ENCODE measurements at places on chromosomes 5 and 9.

DNA sequence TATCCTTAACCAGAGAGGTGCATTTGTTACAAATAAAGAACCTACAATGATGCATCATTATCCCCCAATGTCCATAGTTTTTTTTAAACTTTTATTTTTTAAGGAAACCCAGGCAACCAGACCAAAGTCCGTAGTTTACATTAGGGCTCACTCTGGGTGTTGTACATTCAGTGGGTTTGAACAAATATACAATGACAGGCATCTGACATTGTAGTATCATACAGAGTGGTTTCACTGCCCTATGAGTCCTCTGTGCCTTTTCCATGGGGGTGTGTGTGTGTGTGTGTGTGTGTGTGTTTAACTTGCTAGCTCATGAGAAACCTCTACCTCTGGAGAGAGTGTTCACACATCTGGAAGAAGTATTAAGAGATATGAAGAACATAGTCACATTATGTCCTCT is 141.5 kb downstream of the KDM4C start:
- no peak for DNase-seq

GRCh38 chr5:149341876-149342275 is 3.4 kb upstream of the GRPEL2 start:
- DNase-seq = no peak

GRCh38 chr5:111731638-111732037 is 25.4 kb downstream of the NREP start:
- no peak for DNase-seq

DNA sequence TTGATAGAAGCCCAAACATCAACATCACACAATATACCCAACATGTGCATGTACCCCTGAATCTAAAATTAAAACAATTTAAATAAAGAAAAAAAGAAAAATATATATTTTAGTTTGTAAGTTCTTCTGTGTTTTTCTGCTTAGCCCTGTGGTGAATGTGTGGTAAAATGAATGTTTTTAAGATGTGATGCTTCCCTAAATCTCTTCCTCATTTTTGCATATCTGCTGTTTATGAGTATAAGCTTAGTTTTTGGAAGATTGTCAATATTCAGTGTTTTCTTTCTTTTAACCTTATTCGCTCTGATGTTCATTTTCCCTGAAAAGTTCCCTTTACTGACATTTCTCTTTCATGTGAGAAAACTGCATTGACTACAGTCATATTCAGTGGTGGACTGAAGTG is 44.4 kb upstream of the DAB2 start:
- no peak for DNase-seq

DNA sequence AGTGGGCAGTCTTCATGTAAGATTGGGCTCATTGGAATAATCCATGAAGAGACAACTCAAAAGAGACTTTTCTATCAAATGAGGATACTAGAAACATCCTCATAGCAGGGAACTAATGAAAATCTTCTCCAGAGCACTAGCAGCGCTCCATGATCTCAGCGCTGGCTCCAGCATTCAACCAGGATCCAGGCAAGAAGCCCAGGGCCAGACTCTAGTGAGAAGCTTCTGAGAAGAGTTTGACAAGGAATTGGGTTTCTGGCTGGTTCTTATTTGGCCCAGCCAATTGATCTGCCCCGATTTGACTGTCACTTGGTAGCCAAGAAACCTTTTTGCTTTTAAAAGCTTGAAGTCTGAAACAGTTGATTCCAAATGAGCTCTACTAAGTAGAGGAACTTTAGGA is 60.1 kb downstream of the AOPEP start:
- DNase-seq = no peak

DNA sequence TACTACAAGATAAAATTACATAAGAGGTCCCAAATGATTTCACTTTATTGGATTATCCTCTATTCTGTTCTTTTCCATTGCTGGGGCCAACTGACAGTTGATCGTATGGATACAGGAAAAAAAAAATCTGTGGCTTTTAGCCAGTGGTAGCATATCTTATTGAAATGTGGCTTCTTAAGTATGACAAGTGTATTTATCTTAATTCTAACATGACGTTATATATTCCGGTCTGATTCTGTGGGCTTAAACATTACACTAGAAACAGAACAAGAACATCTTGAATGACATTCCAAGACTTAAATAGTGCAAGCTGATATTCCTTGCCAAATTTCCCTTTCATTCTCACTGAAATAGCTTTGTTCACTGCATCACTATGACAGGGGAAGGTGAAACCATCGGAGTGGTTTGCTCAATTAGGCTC is 117.9 kb downstream of the INSYN2B start:
- DNase-seq = no peak

DNA sequence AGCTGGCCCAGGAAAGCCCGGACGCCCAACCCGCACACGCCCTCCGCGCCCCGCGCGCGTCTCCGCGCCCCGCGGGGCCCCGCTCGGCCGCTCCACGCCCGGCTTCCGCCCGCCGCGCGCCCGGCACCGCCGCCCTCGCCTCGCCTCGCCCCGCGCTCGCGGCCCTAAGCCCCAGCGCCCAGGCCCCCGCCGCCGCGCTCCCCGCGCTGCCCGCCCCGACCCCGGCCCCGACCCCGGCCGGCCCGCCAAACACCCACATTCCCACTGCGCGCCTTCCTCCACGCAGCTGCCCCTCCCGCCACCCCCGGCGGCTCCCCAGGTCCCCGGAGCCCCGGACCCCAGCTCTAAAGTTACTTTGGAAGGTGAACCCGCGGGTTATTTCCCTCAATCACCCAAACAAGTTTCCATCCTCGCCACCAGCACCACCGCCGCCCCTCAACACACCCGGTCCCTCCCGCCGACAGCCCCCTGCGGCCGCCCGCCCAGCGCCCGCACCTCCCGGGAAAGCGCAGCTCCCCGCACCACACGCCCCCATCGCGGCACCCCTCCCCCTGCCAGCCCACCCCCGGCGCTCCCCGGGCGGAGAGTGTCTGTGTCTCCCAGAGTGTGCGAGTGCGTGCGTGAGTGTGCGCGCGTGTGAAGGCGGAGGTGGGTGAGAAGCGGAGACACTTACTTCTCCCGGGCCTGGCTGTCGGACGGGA is 439 bp downstream of the SSBP2 start:
- no peak for DNase-seq

DNA sequence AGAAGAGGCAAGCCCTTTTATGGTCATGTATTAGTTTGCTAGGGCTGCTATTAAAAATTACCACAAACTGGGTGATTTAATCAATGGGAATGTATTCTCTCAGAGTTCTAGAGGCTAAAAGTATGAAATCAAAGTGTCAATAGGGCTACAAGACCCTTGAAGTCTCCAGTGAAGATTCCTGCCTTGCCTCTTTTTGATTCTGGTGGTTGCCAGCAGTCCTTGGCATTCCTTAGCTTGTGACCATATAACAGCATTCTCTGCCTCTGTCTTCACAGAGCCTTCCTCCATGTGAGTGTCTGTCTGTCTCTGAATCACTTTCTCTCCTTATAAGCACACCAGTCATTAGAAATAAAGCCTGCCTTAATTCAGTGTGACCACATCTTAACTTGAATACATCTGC is 282.7 kb downstream of the KCNN2 start:
- DNase-seq = no peak

GRCh38 chr5:148962761-148963324 is 100.0 kb downstream of the SH3TC2 start:
- DNase-seq = no peak

DNA sequence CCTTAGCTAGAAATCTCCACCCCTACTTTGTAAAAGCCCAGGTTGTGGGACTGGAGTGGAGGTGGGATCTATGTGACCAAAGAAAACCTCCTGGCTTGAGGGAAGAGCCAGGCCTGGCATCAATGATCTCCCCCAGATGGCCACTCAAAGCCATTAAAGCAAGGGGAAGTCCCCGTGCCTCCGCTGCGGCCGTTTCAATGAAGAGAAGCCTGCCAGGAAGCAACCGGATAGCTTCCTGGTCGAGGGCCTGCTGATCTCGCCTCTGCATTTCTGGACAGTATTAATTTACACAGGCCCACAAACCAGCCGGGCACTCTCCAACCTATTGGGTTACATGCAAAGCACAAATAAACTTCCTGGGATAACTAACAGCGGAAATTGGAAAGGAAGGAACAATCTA is 160.5 kb upstream of the MSX2 start:
- DNase-seq = no peak

- no peak for DNase-seq
Measured at GRCh38 chr5:150596826-150597225, 43.6 kb upstream of the SYNPO start.

- DNase-seq = no peak
Measured at GRCh38 chr9:4620057-4620765, 41.9 kb upstream of the PLPP6 start.
